ENCODE measurements at places on chromosomes 2 and 18.

GRCh38 chr2:218964041-218964771 lies 4.7 kb downstream of the CDK5R2 start:
- DNase-seq: no peak

- no peak for DNase-seq
These were observed 32.2 kb upstream of the RPE start for GRCh38 chr2:209970271-209970670.

DNA sequence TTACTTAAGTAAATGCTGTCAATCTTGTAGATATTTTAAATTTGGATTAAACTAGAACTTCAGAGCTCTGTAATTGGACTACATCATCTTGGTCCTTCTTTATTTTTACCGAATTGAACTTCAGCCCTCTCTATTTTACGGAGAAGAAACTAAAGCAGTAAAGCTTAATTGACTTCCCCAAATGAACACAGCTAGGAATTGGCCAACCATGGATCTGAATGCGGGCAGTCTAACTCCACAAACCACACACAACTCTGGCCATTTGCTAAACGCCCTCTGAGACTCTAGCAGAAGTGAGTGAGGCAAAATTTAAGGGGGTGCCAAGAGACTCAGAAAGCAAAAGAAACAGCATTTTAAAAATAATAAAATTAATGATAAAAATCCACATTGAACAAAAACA lies 86.3 kb upstream of the KCTD1 start:
- DNase-seq: no peak

- DNase-seq: no peak
These were observed 378.9 kb downstream of the GRB14 start for GRCh38 chr2:164242409-164242808.

DNA sequence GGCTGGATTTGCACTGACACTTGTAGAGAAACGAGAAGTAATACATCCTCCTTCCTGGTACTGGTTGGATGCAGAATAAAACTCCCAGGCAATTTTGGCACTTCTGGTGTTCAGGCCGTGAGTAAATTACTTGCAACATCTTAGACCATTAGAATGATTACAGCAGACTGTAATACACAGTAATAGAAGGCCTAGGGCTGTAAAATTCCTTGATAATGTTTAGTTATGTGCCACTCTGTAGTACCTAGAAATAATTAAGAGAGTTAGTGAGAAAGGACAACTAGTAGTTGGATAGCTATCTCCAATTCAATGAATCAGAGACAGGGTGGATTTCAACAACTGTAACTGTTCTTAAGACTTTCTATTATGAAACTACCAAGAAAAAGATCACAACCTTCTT lies 356.3 kb upstream of the SETBP1 start:
- DNase-seq: no peak

DNA sequence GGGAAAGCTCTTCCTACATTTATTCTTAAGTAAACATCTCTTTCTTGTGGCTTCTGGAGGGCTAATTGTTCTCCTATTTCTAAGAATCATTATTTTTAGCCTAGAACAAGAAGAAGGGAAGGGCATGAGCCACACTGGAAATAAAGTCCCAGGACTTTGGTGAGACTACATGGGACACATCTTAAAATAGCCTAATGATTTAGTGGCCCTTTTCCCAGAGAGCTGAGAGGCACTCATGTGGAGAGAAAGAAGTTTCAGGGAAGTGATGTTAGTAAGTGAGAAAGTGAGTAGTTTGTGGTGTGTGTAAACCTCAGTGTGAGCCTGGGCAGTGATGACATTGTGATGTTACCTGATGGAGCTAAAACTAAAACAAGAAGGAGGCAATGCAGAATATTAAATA lies 14.6 kb downstream of the ITGA4 start:
- no peak for DNase-seq

GRCh38 chr2:130370490-130370889 lies 14.6 kb downstream of the PTPN18 start:
- DNase-seq: no peak

DNA sequence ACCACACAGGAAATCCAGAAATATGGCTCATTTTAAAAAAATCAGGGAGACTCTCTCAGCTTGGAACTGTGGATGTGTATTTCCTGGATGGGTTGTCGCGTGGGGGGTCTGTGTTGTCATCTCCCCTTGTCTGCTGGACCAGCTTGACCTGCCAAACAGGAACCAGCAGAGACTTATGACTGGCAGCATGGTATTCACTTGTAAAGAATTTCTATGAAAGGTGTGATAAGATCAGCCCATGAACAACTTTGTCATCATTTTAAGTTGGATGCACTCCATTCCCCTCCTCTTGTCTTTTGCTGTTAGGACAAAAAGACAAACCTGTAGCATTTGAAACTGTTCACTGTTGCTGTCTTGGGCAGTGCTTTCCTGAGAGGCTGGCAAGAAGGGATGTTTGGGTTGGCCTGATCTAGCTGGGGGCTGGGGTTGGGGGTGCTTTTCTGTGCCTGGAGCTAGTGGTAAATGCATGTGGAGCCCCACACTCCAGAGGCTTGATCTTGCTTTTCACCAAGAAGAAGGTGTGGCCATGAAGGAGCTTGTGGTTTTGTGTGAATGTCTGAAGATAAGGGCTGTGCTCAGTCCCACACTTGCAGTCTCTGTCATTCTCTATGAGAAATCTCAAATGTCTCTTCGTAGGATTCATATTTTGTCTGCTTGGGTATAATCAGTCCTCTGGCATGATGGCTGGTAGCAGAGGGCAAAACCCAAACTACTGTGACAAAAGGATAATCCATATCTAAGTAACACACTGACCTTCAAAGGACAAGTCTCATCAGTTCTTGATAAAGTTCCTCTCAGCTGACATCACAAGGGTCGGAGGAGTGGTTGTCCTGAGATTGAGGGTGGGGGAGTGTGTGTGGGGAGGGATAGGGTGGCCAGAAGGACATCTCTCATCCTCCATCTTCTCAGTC lies 39.0 kb downstream of the RALB start:
- no peak for DNase-seq

DNA sequence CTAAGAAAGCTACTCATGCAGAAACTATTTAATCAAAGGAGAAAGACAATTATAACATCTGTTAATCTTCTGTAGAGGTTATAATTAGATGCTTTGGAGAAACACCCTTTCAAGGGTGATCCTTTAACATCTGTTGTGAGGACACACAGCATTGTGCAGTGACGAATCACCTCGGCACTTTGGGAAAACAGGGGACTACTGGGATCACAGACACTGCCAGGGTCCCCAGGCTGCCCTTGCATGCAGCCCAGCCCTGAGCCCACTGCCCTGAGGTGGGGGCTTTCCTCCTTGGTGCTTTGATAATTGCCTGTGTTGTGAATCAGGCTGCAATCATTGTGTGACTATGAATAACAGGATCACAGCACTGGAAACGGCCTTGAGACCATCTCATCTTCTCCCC lies 10.6 kb downstream of the NCKAP5 start:
- DNase-seq: no peak

DNA sequence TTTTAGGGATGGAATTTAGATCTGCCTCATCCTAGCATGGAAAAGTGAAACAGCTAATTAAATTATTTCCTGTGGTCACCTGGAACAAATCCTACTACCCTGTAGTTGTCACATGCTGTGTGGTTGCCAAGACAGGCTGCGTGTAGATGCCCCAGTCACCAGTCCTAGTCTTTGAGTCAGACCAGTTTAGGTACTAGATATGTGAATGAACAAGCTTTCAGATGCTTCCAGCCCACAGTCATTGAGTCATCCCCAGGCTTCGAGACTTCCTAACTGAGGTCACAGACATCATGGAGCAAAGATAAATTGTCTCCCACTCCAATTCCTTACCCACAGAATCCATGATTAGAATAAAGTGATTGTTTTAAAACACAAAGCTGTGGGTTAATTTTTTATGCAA lies 35.8 kb upstream of the GRB14 start:
- DNase-seq: no peak

- no peak for DNase-seq
These were observed 27.4 kb downstream of the ITSN2 start for GRCh38 chr2:24332791-24333540.

- no peak for DNase-seq
These were observed 52.3 kb downstream of the KLF7 start for GRCh38 chr2:207113414-207113813.

DNA sequence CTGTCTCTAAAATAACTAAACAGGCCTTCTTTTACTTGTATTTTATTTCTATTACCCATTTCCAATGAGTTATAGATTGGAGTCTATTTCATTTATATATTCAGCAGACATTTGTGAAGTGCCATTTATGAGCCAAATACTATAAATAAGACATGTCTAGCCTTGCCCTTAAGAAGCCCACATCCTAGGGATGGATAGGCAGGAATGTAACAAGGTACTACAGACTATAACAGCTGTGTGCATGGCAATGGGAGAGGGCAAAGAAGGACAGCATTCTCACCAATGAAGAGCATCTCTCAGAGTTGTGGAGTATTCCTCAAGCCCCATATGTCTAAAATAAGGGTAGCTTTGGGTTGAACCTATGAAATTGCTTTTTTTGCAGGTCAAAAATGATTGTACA lies 161.9 kb upstream of the RASGRP3 start:
- no peak for DNase-seq

DNA sequence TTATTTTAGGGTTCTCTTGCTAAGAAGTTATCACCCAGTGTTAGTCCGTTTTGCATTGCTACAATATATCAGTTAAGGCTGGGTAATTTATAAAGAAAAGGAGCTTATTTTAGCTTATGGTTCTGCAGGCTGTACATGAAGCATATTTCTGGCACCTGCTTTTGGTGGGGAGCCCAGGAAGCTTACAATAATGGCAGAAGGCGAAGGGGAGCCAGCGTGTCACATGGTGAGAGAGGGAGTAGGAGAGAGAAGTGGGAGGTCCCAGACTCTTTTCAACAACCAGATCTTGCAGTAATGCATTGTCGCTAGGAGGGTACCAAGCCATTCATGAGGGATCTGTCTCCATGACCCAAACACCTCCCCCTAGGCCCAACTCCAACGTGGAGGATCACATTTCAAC lies 688.8 kb upstream of the PIK3C3 start:
- no peak for DNase-seq

DNA sequence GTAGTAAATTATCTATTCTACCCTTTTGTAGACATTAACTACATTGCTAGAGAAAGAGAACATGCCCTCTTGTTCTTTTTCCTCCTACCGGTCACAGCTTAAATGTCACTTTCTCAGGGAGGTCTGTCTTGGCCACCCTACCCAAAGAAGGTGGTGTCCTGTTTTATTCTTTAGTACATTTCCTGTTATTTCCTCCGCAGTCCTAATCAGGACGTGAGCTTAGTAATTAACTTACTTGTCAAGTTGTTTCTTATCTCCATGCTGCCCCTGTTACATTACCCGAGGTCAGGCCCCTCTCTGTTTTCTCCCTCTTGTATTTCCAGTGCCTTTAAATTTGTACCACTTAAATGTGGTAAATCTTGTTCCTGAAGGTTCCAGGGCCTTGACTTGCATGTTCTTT lies 73.7 kb upstream of the RMDN2 start:
- peak; percentile 48 for DNase-seq

DNA sequence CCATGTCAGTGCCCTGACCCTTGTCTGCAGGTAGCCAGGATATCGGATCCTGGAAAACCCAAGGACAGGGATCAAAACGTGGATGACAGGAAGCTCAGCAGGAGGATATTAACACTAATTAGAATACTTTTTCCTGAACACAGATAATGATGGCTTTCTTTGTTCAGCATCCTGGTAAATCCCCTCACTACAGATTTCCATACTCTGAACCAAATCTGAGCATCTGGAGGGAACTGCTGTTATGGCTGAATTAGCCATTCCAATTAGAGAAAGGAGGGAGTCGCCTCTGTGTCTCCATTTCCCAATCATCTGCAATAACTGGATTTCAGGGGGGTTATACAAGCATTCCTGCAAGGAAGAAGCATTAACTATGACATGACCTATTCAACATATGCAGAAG lies 24.4 kb downstream of the CXCR4 start:
- DNase-seq: no peak

- no peak for DNase-seq
These were observed 2.3 kb upstream of the VSNL1 start for GRCh38 chr2:17538022-17538843.

DNA sequence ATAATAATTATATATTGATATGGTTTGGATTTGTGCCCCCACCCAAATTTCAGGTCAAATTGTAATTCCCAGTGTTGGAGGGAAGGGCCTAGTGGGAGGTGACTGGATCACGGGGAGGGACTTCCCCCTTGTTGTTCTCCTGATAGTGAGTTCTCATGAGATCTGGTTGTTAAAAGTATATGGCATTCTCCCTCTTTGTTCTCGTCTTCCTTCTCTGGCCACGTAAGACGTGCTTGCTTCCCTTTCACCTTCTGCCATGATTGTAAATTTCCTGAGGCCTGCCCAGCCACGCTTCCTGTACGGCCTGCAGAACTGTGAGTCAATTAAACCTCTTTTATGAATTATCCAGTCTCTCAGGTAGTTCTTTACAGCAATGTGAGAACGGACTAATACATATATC lies 88.3 kb downstream of the ROCK2 start:
- no peak for DNase-seq

DNA sequence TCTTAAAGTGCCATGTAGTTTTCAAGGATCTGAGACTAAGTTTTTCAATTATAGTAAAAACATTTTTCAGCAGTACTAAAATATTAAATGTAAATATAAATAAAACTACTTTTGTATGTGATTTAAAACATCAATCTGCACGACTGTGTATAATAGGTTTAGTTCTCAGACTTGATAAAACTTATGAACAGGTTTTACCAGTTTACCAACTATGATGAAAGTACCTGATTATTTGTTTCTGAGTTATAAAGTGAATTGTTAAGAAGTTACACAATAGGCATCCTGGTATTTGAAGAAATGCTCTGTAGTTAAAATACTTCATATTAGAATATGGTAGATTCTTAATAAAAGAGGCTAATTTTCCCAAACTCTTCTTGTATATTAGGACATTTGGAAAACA lies 14.8 kb downstream of the RELCH start:
- DNase-seq: no peak

- no peak for DNase-seq
These were observed 3.8 kb upstream of the FRZB start for GRCh38 chr2:182870227-182870626.

GRCh38 chr2:84603911-84604310 lies 87.6 kb downstream of the DNAH6 start:
- no peak for DNase-seq

- DNase-seq: no peak
These were observed 70.5 kb downstream of the TGIF1 start for GRCh38 chr18:3520230-3521085.

DNA sequence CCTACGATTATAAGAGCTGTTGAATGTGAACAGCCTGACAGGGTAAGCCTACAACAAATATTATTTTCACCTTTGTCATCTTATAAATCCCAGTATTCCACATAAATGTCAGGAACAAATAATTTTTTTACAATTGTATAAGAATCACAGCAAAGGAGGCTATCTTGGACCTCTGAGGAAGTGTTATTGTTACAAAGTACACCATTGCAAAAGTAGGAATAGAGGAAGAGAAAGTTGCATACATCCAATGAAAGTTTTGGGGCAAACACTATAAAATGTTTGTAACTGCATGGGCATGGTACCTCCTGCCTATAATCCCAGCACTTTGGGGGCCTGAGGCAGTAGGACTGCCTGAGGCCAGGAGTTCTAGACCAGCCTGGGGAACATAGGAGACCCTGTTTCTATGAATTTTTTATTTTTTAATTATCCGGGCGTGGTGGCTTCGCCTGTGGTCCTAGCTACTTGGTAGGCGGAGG lies 715 bp upstream of the MEMO1 start:
- DNase-seq: no peak

- DNase-seq: no peak
These were observed 223.8 kb downstream of the DLGAP1 start for GRCh38 chr18:4231260-4231659.

All from KG1 (cell line).